ENCODE measurements at places on chromosomes 3 and 15. TPM values are rescaled to one million over a fixed set of nuclear protein-coding genes. Genes with fewer than 3 reads are reported as not detected.
A peak's percentile ranks its signal among the peaks of the same experiment; 100 is the strongest.

The DISP2 gene
- polyA plus RNA-seq: 8.2 TPM

The SAMMSON gene
- polyA plus RNA-seq: 0.23 TPM

DNA sequence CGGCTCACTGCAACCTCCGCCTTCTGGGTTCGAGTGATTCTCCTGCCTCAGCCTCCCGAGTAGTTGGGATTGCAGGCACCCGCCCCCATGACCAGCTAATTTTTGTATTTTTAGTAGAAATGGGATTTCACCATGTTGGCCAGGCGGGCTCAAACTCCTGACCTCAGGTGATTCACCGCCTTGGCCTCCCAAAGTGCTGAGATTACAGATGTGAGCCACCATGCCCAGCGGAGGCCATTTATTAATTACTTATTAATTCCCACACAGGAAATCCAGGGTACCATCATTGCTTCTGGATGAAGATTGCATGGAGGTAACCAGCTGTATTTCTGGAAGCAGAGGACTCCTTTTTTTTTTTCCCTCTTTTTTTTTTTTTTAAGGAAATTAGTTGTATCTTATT is 37.8 kb downstream of the MAP4 start:
- no peak for DNase-seq

- peak; percentile 72 for DNase-seq
These were observed 1.2 kb downstream of the KLF13 start for GRCh38 chr15:31327669-31328427.

The PIERCE2 gene
- polyA plus RNA-seq: 2.6 TPM

DNA sequence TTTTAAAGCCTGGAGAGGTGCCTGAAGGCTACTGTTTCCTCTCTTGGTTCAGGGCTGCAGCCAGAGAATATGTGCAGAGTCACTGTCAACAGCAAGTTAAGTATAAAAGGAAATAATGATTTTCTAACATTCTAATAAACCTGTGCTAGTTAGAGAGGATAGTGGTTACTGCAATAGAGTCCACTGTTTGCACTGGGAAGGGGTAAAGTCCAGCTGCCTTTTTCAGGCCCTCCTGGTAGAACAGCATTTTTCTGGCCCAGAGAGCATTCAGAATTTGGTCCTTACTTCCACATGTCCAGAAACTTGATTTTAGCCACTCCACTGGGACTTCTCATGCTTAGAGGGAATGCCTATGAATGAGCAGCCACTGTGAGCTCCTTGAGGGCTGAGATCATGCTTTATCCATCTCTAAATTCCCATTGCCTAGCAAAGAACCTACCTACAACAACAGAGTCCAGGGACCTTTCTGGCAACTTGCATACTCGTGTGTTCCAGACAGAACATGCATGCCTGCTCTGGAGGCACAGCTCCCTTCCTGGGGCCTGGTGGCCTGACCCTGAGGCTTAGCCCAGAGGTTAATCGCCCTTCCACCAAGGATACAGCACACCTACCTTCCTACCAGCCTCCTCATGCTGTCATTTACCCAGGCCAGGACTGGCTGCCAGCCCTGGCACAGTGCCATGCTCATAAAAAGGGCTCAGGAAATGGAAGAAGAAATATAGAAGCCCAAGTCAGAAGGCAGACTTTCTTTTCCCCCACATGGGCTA is 50.3 kb upstream of the ATP13A3 start:
- DNase-seq: peak; percentile 27

DNA sequence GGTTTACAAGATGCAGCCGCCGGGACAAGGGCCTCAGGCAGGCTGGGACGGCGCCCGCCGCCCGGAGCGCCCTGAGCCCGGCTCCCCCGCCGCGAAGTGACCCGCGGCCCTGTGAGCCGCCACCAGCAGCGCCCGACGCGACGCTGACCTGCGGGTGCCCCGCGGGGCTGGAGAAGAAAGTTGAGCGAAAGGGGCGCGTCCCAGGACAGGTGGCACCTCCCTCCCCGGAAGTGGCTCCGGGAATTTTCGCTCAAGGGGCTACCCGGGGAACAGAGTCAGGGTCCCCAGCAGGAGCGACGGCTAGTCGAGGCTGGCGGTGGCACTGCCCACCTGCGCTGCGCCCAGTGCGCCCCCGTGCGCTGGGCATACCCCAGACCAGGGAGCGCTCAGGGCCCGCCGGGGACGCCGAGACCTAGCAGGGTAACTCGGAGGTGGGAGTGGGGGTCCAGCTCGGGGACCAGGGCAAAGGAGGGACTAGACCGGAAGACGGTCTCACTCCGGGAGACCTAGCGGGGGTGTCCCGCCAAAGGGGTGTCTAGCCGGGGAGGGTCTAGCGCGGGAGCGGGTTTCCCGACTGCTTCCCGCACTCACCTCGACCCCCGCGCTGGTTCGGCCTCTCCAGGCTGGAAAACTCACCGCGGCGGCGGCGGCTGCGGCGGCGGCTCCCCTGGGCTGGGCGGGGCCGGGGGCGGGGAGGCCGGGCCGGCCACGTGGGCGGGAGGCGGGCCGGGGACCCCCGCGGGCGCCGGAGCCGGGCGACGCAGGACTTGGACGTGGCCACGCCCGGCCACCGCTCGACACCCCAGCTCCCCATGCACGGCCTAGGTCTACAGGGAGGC is 18.4 kb downstream of the SPATA12 start:
- peak; percentile 72 for DNase-seq

- peak; percentile 10 for DNase-seq
These were observed 7.9 kb downstream of the PRSS50 start for GRCh38 chr3:46709721-46710120.

DNA sequence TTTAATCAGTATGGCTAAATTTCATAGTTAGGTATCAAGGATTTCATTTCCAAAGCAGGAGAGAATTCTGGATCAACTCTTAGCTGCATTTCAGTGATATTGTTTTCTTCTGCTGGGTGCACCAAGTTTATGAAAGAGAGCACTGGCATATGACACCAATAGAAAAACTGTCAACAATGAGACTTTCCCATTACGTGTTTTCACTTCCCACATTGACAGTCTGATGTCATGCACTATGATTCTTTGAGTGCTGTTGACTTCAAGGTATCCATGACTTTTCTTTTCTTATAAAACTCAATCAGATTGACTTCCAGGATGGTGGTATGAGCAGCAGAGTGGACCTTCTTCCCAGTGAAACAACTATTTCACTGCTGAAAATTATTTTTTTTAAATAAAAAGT is 476.1 kb downstream of the EDEM1 start:
- DNase-seq: no peak

The KBTBD12 gene
- polyA plus RNA-seq: 0.87 TPM

The PROS1 gene
- 44.0 TPM for polyA plus RNA-seq

- no peak for DNase-seq
These were observed 21.6 kb upstream of the TIGIT start for GRCh38 chr3:114272271-114272670.

The SMCO1 gene
- not detected for polyA plus RNA-seq

- no peak for DNase-seq
These were observed 83.9 kb downstream of the PPARG start for GRCh38 chr3:12372741-12373280.

GRCh38 chr3:12340506-12340905 is 51.6 kb downstream of the PPARG start:
- DNase-seq: no peak

The SOX14 gene
- not detected for polyA plus RNA-seq

- DNase-seq: no peak
These were observed 378.1 kb downstream of the NSUN3 start for GRCh38 chr3:94440767-94441493.

- DNase-seq: no peak
These were observed 1247.2 kb downstream of the ROBO2 start for GRCh38 chr3:78287085-78287484.

The GCNT3 gene
- 0.57 TPM for polyA plus RNA-seq

DNA sequence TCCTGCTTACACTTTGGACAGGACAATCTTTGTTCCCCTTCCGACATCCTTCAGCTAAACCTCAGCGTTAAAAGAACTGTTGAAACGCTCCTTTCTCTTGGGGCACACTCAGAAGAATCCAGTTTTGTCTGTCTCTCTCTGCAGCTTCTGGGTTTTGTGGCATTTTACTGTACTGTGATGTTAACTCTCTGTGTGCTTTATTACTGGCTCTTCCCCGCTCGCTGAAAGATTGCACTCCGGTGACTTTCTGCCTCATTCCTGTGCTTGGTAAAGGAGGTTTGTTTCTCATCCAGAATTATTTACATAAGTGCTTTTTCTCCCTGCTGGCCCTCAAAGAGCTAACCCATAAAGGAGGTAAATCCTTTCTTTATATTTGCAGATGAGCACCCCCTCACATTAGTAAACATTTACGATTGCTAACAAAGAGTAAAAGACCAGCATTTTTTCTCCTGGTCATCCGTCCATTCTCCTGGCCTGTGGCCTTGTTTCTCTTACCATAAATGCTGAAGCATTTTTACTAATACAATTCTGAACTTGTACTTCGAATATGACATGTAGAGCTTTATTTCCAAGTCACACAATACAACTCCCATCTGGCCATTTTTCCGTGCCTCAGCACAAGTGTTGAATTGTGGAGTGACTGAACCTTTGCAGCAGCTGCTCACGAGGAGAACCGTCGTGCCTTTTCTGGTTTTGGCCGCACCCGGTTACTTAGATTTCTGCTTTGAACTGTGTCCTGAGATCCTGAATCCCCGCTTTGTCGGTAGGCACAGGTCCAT is 69.3 kb upstream of the RPL35A start:
- no peak for DNase-seq

- no peak for DNase-seq
These were observed 99.9 kb downstream of the CLDN1 start for GRCh38 chr3:190222360-190222759.

GRCh38 chr3:43207628-43208085 is 78.7 kb upstream of the SNRK start:
- no peak for DNase-seq

The RTP3 gene
- polyA plus RNA-seq: not detected

The ZIC4 gene
- not detected for polyA plus RNA-seq

GRCh38 chr15:59176653-59177316 is 29.9 kb upstream of the LDHAL6B start:
- no peak for DNase-seq

The DNAH12 gene
- 0.29 TPM for polyA plus RNA-seq

Measured in ovary (tissue), 10 donors.